Coronary artery (tissue), 2 donors: ENCODE measurements at places on chromosomes 7 and 10.

GRCh38 chr7:110948280-110948679 is 142.6 kb upstream of the LRRN3 start:
- no peak for DNase-seq

- DNase-seq, result no peak
Measured at GRCh38 chr7:49403844-49404243, 369.6 kb upstream of the VWC2 start.

DNA sequence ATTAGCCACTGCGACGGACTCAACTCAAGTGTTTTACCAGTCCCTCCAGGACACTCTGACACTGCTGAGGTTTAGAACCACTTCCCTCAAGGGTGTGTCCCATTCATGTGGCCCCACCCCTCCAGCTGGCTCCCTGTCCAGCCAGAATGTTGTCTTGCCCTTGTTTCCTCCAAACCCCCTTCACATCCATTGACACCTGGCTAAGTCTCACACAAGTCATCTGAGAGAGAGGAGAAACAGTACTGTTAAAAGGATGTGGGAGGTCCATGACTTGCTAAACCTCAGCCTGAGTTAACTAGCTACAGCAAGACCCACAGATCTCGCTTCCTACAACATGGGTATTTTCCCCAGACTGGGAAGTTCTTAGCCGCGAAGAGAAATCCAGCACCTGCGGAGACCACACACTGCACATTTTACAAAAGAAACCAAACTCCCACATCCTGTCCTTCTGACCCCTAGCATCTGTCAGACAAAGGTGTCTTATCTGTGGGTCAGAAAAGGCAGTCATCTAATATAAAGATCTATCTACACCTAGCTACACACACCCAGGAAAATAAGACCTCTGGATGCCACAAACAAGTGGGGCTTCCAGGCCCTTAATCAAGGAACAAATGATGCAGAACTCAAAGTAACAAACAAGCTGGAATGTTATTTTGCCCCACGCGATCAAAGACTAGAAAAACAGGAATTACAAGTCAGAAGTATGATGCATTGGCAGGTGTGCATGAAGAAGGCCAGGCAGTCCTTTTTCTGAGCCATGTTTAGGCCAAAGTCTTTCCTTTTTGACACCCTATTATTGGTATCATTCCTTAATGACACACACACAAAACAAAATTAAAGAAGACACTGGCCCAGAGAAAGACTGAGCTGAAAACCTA is 13.9 kb downstream of the OSBPL3 start:
- no peak for DNase-seq

GRCh38 chr10:103710490-103710889 is 144.9 kb downstream of the SH3PXD2A start:
- no peak for DNase-seq

DNA sequence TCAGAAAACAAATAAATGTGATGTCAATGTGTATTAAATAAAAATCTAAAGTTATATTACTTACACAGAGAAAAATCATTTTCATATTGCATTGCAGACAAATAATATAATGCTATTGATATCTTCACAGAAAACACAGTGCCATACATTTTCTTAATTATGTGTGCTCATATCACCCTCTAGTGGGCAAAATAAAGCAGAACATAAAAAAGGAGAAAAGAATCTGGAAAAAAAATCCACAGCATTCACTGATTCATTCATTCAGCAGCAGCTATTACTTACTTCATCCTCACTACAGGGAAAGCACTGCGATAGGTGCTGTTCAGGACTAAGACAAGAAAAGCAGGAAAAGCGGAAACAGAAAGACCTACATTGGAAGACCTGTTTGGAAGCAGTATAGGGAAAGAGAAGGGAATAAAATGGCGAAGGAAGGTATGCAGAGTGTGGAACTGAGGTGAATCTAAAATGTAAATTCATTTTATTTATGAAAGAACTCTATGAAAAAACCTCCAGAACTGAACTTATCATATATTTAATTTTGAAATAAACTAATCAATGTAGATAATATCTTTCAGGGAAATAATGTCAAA is 73.2 kb downstream of the POT1 start:
- DNase-seq, result no peak

DNA sequence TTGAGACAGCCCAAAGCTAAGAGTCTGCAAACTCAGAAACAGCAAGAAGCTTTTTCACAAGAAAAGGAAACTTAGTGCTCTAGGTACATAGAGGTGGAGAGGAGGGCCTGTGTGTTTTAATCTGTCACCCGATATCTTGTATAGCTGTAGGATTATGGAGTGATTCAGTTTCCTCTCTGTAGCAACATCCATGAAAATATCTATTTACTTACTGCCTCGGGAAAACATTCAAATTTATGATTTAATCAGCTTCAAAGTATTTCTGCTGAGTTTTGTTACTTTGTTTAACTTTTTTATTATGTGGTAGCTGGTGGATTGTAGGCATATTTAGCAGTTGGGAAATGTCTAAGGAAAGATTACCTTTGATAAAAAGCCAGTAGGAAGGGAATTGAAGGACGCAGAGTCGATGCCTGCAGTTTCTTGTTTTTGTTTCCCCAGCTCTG is 292.0 kb downstream of the CCDC3 start:
- DNase-seq, result no peak

GRCh38 chr7:155796381-155797261 is 15.6 kb downstream of the SHH start:
- no peak for DNase-seq

DNA sequence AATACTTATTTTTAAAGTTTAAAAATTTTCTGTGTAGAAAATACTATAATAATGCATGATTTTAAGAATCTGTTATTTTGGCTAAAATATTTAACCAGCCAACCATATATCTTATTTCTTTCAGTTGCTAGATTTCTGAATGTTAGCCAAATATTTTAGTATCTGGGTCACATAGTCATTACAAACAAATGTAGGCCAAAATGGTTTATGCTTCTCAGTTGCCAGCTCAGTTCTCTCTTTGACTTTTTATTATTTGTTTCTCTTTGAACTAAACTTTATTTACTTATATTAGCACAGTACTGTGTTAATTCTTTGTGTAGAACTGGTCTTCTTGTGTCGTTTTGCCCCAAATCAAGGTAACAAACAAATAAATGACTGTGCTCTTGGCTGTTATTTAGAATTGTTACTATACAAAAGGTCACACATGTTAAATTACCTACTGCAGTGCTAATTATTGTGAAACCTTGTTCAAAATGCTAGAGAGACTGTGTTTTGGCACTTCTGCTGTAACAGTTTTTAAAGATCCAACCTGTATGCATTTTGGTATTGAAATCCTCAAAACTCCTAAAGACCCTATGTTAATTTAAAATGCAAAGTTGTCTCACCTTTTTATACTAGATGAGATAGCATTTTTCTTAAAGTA is 39.8 kb downstream of the ZEB1 start:
- no peak for DNase-seq

- no peak for DNase-seq
Measured at GRCh38 chr7:37977243-37977642, 56.8 kb downstream of the EPDR1 start.

- peak; percentile 47 for DNase-seq
Measured at GRCh38 chr7:75533926-75534325, 41.8 kb downstream of the SPDYE5 start.

DNA sequence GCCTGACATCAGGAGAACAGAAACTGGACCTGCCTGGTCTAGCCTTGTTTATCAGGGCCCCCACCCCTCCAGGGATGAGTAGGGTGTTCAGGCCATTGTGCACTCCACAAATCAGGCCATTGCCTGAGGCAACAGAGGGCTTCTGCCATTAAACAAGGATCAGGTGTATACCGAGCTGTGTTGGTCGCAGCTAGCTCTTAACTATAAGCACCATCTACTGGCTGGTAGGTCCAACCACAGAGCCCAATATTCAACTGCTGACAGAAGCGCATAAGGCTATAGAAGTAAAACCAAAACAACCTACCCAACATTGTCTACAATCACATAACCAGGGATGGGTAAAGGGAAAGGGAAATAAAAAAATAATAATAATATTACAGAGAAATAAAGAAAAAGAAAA is 451.7 kb upstream of the TEX47 start:
- DNase-seq, result no peak

DNA sequence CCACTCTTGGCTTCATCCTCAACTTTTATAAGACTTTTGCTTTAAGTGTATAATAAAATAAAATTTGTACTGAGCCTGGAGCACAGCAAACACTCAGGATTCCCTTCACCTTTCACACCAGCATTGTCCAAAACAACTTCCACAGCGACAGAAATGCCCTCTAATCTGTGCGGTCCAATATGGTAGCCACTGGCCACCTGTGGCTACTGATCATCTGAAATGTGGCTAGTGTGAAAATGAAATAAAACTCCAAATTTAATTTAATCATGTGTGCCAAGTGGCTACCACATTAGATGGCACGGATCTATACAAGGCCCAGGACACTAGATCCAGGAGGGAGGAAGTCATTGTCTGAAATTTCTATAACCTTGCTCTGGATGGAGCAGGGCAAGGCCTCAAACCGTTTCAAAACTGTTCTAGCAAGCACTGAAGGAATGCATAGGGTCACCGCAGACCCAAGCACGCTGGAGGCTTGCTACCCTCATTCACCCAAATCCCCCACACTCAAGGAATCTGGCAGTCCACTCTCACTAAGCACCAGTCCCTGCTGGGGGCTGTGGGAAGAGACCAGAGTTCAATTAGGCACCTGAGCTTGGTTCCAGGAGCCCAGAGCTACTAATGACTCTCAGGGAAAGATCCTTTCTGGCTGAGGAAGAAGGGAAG is 6.3 kb upstream of the MYO1G start:
- no peak for DNase-seq

DNA sequence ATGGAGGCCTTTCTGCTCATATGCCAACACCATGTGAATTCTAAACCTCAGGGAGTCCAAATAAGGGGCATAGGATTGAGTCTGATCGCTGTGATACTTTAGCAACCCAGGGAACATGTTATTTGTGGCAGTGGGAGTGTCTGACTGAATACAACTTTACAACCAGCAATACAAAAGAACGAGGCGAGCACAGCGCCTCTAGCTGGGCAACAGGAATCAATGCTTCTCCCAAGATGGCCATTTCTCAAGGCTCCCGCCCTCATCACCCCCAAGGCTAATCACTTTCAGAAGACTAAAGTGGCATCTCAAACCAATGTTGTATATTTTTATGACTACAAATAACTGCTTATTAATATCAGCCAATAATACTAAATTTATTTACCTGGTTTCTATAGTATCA is 28.1 kb downstream of the YWHAG start:
- no peak for DNase-seq

DNA sequence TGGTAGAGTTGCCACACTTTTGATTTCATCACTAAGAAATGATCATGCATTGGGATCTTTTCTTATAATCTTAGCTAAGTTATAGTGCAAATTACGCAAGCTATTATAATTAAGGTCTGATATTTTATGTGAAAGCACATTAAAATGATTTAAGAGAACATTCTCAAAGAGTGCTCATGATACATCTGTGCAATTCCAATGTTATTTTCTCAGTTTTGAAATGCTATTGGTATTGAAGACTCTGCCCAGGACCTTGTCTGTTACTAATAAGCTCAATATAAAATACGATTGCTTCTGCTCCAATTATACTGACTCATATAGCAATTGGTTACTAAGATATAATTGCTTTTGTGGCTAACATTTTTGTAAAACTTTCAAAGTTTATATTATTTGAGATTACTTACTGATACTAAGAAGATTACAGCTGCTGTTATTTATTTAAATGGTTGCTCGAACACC is 180.9 kb downstream of the ADAM12 start:
- DNase-seq, result no peak

- no peak for DNase-seq
Measured at GRCh38 chr10:3978761-3979160, 193.8 kb upstream of the KLF6 start.

GRCh38 chr7:22444181-22444971 is 55.6 kb downstream of the STEAP1B start:
- no peak for DNase-seq

GRCh38 chr7:47371733-47372368 is 210.1 kb downstream of the TNS3 start:
- DNase-seq, result no peak

- no peak for DNase-seq
Measured at GRCh38 chr7:131011976-131012375, 278.0 kb upstream of the KLF14 start.

DNA sequence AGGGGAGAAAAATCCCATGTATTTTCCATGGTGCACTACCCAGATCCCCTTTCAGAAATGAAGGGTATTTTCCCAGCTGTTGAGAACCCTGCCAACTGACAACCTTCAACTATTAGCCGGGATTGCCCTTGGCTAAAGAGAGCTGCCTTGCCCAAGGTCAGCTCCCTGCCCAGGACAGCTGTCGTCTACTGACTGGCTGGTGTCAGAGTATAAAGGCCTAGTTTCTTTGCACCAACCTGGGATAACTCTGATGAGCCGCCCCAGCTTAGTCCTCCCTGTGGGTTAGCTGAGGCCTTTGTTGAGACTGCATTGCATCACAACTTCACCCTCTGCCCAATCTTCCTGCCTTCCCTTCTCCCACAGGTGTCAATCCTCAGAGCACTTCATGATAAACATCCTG is 147.2 kb upstream of the RHEB start:
- DNase-seq, result peak; percentile 62

DNA sequence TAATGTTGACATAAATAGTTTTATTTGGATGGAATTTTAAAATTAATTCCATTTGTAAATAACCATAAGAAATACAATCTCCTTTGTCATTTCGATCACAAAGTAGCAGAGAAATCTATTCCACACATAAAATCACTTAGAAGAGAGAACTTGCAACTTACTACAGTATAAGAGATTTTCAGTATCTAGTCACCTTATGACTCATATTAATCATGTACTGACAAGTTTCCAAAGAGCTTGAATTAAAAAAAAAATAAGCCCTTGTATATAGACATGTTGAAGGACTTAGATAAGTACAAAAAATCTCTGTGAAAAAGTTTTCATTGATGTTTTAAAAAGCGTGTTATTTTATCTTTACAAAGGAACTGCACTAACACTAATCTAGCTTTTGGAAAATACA is 207.1 kb upstream of the ETV1 start:
- no peak for DNase-seq

GRCh38 chr10:2913474-2913873 is 153.9 kb upstream of the PFKP start:
- no peak for DNase-seq

- DNase-seq, result no peak
Measured at GRCh38 chr10:21169271-21169670, 272.2 kb upstream of the NEBL start.

GRCh38 chr7:83118347-83119025 is 44.2 kb downstream of the PCLO start:
- DNase-seq, result no peak

- no peak for DNase-seq
Measured at GRCh38 chr7:143216151-143216550, 5.7 kb upstream of the TAS2R40 start.

DNA sequence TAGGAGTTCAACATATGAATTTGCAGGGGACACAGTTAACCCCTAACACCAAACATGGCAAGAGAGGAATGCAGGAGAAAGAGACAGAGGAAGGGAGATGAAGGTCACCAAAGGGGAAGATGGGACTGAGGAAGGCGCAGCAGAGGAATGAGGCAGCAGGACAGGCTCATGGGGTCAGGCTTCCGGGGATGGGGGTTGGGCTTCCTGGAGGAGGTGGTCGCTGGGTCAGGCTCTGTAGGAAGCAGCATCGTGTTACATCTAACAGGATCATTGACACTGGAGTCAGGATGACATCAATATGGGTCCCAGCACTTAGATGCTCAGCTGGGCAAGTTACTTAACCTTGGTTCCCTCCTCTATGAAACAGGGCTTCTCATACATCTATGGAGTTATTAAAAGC is 113.2 kb downstream of the NPTX2 start:
- no peak for DNase-seq
